ENCODE measurements at places on chromosomes 5 and 9.

DNA sequence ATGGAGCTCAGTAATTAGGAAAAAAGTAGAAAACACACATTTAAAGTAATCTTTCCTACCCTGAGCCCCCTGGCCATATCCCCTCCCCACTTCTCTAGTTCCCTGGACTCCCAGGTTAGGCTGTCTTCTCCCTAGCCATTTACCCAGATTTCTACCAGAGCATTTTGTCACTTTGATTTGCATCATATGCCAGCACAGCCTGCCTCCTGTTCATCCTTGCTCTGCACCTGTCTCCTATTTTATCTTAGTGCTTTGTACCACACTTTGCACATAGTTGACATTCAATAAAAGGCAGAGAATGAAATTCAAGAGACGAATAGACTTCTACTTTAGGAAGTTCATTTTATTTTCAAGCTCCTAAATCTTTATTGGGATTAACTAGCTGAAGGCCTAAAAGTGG, 344.5 kb downstream of the EBF1 start:
- no peak for DNase-seq

DNA sequence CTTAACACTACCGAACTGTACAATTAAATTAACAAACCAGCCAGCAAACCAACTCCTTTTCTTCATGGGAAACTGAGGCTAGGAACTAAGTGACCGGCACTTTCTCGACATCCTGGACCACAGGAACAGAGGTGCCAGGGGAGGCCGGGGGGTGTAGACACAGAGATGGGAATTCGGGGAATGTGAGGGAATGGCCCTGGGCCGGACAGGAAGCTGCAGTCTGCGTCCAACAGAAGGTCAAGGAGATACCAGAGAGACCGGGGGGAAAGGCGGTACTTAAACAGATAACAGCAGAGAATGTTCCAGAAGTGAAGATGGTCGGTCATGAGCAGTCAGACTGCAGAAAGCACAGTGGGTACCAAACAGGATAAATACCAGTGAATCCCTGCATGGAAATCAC, 40.3 kb downstream of the DBH start:
- DNase-seq = no peak

DNA sequence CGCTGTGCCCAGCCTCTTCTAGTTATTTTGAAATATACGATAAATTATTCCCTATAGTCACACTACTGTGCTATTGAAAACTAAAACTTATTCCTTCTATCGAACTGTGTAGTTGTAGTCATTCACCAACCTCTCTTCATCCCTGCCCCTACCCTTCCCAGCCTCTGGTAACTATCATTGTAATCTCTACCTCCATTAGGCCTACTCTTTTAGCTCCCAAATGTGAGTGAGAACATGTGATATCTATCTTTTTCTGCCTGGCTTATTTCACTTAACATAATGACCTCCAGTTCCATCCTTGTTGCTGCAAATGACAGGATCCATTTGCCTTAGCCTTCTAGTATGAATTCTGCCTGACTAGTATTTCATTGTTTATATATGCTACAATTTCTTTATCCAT, 127.4 kb downstream of the PSAT1 start:
- no peak for DNase-seq

GRCh38 chr9:18819418-18819817, 213.6 kb downstream of the SAXO1 start:
- DNase-seq = no peak

DNA sequence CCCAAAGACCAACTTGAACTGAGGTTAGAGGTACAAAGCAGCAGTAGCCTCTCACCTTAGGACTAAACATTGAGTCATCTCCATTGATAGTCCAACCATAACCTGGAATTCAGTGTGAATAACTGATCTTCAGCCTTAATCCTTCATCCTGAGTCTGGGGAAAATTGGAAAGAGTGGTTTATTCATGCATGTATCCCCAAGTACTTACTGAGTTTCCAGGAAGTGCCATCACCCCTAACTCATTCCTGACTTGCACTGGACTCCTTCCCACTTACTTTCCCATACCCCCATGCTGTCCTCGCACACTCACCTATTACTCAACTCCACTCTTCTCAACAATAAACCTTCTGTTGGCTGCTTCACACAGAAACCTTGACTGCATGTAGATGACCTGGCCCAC, 161.4 kb upstream of the ZNF462 start:
- DNase-seq = no peak

DNA sequence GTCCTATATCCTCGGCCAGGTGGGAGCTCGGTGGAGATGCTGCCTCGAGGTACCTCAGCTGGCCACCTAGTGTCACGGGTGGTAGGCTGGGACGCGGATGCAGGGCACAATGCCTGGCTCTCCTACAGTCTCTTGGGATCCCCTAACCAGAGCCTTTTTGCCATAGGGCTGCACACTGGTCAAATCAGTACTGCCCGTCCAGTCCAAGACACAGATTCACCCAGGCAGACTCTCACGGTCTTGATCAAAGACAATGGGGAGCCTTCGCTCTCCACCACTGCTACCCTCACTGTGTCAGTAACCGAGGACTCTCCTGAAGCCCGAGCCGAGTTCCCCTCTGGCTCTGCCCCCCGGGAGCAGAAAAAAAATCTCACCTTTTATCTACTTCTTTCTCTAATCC, 2.0 kb downstream of the PCDHGC3 start:
- no peak for DNase-seq

DNA sequence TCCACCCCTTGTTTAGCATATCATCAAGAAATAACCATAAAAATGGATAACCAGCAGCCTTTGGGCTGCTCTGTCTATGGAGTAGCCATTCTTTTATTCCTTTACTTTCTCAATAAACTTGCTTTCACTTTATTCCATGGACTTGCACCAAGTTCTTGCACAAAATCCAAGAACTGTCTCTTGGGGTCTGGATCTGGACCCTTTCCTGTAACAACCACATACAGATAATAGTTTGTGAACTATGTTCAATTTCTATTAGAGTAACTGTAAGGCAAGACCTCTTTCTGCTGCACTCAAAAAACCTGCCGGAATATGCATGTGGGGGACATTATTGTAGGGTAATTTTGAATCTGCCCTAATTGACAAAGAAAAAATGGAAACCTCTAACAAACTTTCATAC, 66.9 kb upstream of the TMEM215 start:
- no peak for DNase-seq
